Stimulated activated CD8-positive, alpha-beta memory T cell treated with anti-CD3 and anti-CD28 coated beads, Interleukin-2, amount 100 ng/mL, for 48 hours (primary cell): ENCODE measurements at places on chromosomes 5 and 9.

GRCh38 chr5:64872044-64872443 lies 103.3 kb downstream of the CWC27 start:
- DNase-seq, result no peak

GRCh38 chr5:132283423-132284043 lies 10.7 kb upstream of the SLC22A4 start:
- no peak for DNase-seq

DNA sequence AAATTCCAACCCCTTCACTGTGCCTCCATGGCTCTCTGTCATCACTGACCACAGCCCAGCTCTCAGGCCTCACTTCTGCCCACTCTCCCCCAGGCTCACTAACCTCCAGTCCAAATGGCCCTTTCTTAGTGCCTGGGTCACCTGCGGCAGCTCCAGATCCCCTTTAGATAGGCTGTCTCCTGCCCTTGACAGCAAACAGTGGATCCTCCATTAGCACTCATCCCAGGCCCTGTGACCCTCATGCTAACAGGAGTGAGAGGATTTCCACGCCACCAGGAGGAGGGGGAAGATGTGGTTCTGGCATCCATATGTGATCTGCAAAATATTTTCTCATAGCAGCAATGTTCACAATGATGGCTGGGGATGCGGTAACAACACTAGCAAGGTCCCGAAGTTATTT lies 139.4 kb downstream of the DCP2 start:
- DNase-seq, result no peak

DNA sequence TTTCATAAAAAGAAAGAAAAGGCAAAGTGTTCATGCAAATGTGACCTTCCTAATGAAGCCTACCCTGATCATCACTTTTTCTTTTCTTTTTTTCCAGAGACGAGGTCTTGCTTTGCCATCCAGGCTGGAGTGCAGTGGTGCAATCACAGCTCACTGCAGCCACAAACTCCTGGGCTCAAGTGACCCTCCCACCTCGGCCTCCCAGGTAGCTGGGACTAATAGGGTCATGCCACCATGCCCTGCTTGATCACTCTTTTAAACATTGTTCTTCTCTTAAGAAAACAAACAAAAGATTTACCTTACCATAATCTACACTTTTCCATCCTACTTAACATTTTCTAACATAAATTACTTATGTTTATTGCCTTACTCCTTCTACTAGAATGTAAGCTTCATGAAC lies 8.5 kb upstream of the GOLGA1 start:
- no peak for DNase-seq

DNA sequence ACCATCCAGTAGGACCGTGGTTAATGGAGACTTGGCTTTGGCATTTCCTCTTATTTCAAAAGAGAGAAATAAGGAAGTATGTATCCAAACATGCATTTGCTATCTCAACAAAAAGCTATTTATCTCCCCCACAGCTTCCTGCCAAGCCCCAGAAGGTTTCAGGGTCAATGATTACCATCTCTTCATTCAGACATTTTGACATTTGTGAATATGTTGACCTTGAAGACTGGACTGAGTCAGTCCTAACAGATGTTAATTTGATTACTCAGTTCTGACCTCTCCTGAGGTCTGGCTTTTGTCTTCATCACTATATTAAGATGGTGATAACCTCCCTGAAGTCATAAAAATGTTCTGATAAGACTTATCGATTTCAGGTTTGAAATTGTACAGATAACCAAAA lies 479.4 kb downstream of the AGTPBP1 start:
- DNase-seq, result no peak

DNA sequence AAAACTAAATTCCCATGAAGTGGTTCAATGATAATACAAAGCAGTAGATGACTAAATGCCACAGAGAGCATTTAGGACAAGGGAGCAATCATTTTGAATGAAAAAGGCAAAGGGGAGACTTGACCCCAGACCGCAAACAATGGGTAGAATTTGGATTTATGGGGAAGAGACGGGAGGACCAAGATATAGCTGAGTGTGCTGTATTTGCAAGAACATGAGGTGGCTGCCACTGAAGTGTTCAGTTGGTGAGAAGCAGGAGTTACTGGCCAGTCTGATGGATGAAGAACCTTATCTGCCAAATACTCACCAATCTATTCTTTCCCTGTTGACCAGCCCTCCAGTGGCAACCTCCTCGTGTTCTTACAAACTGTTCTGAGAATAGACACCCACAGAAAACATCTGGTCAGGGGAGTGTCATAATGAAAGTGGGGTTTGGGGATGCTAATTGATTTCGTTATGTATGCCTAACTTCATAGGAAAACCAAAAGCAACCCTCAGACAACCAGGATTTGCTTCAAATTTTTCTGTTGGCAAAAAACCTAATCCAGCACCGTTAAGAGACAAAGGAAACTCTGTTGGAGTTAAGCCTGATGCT lies 19.8 kb downstream of the TDRD7 start:
- no peak for DNase-seq

GRCh38 chr5:95895771-95896170 lies 65.9 kb downstream of the ELL2 start:
- DNase-seq, result no peak

- no peak for DNase-seq
These were observed 4.6 kb downstream of the DCANP1 start for GRCh38 chr5:135442431-135443160.

GRCh38 chr9:21305213-21305612 lies at the start of gene IFNA5:
TSS of gene IFNA5 (minus strand) at chr9:21305313. CDS start at chr9:21305256, 57 bp downstream.
- DNase-seq, result no peak
